ENCODE measurements at places on chromosomes 16 and 17. TPM values are rescaled to one million over a fixed set of nuclear protein-coding genes. Genes with fewer than 3 reads are reported as not detected.

Gene SRRM2
- total RNA-seq = 299 TPM

DNA sequence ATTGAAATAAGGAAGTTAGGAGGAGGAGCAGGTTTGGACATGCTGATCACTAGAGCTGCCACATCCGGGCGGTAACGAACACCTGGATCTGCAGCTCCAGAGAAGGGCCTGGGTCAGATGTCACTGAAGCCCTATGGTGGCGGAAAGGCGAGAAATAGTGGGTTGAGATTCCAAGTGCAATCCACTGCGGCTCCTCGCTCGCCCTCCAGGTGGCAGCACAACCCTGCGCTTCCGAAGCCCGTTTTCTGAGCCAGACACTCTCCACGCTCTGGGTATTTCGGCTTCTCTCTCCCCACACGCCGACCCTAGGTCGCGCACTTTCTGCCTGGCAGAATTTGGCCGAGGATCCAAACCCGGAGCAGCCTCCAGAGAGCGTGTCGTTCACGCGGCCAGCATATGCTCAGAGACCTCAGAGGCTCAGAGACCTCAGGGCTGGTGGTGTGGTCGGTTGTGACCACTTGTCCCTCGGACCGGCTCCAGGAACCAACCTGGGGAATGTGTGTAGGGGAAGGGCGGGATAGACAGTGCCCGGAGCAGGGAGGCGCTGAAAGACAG is 922 bp upstream of the SLC2A4 start:
- peaks cover 7% of the 10 kb centered on the region for H3K27me3 ChIP-seq
- H3K4me1 ChIP-seq = peaks cover 45% of the 10 kb centered on the region
- peak overlapping the region; percentile 96 for H3K27ac ChIP-seq
- peak overlapping the region; percentile 67 for H3K4me3 ChIP-seq
- H3K36me3 ChIP-seq = peaks cover 21% of the 10 kb centered on the region

Gene SYT17
- total RNA-seq = 6.3 TPM

DNA sequence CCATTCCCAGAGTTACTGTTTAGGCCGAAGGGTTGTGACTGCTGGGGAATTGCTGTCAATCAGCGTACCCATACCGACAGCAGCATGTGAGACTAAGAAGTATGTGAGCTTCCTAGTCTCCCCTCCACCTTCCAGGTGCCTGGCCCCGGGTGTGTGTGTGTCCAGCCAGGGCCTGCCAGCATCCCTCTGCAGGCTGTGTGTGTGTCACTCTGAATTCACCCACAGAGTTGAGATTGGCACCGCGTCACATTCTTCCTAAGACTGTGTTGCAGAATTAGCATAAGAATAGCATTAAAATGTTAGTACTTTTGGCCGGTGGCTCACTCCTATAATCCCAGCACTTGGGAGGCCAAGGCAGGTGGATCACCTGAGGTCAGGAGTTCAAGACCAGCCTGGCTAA is 31.8 kb downstream of the PRMT7 start:
- no peaks in the 10 kb centered on the region for H3K27me3 ChIP-seq
- H3K27ac ChIP-seq = no peak overlapping the region
- peaks cover 63% of the 10 kb centered on the region for H3K36me3 ChIP-seq
- H3K4me3 ChIP-seq = no peak overlapping the region
- DNase-seq = no peak
- H3K4me1 ChIP-seq = no peaks in the 10 kb centered on the region

Gene PARN
- 43.5 TPM for total RNA-seq

GRCh38 chr17:28193241-28193640 is 125.8 kb upstream of the TMEM97 start:
- H3K4me1 ChIP-seq = no peaks in the 10 kb centered on the region

Gene TIMP2
- 177 TPM for total RNA-seq

- H3K4me1 ChIP-seq = peaks cover 51% of the 10 kb centered on the region
- peaks cover 22% of the 10 kb centered on the region for H3K36me3 ChIP-seq
- peak overlapping the region; percentile 99 for H3K27ac ChIP-seq
- H3K4me3 ChIP-seq = peak overlapping the region; percentile 97
Measured at GRCh38 chr16:30947859-30948666, 805 bp upstream of the ORAI3 start.

Gene CCL16
- total RNA-seq = not detected

- no peak overlapping the region for H3K4me3 ChIP-seq
- no peak overlapping the region for H3K27ac ChIP-seq
- no peaks in the 10 kb centered on the region for H3K27me3 ChIP-seq
- no peak for DNase-seq
- H3K4me1 ChIP-seq = no peaks in the 10 kb centered on the region
Measured at GRCh38 chr16:72428681-72429376, 256.9 kb upstream of the PMFBP1 start.

Gene ZNF423
- total RNA-seq = 9.1 TPM

Gene TBC1D3B
- total RNA-seq = not detected

DNA sequence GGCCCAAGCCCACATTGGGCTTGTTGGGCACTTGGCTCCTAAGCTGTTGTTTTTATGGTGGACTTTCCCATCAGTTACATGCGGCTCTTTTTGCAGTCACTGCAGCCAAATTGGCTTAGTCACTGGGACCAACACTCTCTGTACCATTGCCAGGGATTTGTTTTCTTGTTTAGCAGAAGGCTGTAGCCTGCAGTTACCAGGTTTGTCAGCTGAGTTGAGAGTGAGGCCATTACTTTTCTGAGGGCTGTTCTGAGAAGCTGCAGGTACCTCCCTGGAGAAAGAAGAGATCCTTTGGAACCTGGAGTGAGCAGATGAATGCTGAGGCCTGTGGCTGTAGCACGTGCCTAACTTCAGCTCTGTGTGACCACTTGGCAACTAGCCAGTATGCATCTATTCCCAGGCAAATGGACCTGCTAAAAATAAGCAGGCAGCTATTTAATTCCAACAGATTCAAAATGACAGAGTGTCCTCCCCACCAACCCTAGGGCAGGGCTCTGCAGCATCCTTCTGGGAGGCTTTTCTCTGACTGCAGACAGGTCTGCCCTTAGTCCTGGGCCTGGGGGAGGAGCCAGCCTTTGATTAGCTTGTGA is 12.9 kb downstream of the AKAP1 start:
- no peak overlapping the region for H3K4me3 ChIP-seq
- no peak for DNase-seq
- H3K27me3 ChIP-seq = no peaks in the 10 kb centered on the region
- H3K27ac ChIP-seq = peak overlapping the region; percentile 98
- no peaks in the 10 kb centered on the region for H3K36me3 ChIP-seq

- peaks cover 12% of the 10 kb centered on the region for H3K4me1 ChIP-seq
- H3K36me3 ChIP-seq = no peaks in the 10 kb centered on the region
- no peaks in the 10 kb centered on the region for H3K27me3 ChIP-seq
Measured at GRCh38 chr16:23947838-23948237, 112.1 kb downstream of the PRKCB start.

DNA sequence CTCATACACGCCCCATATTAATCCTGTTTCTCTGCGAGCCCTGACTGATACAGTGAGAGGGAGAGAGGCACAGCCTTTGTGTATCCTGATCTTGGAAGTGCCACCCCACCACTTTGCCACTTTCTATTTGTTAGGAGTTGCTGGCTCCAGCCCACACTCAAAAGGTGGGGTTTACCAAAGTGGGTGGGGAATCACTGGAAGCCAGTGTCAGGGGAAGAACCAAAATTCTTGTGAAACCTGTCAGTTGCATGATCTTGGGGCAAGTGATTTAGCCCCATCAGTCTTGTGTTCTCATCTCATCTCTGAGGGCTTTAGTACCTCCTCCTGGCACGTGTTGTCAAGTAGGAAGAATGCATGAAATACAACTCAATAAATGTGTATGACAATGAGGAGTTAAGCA is 119.5 kb downstream of the SOX9 start:
- H3K4me1 ChIP-seq = no peaks in the 10 kb centered on the region
- no peak overlapping the region for H3K4me3 ChIP-seq
- H3K27me3 ChIP-seq = peaks cover 30% of the 10 kb centered on the region
- no peak overlapping the region for H3K27ac ChIP-seq
- no peak for DNase-seq

GRCh38 chr16:88588148-88588547 is 17.9 kb downstream of the ZC3H18 start:
- peaks cover 8% of the 10 kb centered on the region for H3K4me1 ChIP-seq
- H3K27me3 ChIP-seq = no peaks in the 10 kb centered on the region
- no peak overlapping the region for H3K27ac ChIP-seq
- H3K4me3 ChIP-seq = no peak overlapping the region
- no peak for DNase-seq
- peaks cover 71% of the 10 kb centered on the region for H3K36me3 ChIP-seq

Gene PPY
- not detected for total RNA-seq
